ENCODE measurements at places on chromosomes 1 and 21.

GRCh38 chr1:153359241-153359640 lies 1.6 kb downstream of the S100A9 start:
- DNase-seq = no peak

DNA sequence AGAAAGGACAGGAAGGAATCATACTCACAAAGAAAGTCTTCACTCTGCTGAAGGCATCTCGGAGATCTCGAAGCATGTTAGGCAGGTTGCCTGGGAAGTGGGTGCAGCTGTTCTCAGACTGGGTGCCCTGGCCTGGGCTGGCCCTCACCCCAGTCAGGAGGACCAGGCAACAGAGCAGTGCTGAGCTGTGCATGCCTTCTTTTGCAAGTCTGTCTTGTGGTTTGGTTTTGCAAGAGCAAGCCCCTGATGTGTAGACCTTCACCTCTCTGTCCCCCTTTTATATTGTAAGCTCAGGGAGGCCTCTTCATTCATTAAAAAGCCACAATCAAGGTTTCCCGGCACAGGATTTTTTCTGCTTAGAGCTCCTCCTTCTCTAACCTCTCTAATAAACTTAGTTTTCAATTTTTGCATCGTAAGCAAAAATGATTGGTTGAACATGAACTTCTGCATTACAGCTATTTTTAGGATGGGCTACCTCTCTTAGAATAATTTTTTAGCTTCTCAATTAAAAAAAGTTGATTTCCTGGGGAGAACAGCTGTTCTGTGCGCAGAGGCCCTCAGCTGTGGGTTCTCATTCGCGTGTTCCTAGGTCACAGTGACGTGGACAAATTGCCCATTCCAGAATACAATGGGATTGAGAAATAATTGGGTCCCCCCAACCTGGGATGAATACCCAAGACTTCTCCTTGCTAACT lies at the start of gene IL10:
Gene IL10 (minus strand): TSS at position 252 of the 695 bp plus-strand sequence. CDS start 59 bp downstream, at position 193.
- no peak for DNase-seq

GRCh38 chr1:73903092-73903491 lies 294.9 kb downstream of the LRRIQ3 start:
- no peak for DNase-seq

DNA sequence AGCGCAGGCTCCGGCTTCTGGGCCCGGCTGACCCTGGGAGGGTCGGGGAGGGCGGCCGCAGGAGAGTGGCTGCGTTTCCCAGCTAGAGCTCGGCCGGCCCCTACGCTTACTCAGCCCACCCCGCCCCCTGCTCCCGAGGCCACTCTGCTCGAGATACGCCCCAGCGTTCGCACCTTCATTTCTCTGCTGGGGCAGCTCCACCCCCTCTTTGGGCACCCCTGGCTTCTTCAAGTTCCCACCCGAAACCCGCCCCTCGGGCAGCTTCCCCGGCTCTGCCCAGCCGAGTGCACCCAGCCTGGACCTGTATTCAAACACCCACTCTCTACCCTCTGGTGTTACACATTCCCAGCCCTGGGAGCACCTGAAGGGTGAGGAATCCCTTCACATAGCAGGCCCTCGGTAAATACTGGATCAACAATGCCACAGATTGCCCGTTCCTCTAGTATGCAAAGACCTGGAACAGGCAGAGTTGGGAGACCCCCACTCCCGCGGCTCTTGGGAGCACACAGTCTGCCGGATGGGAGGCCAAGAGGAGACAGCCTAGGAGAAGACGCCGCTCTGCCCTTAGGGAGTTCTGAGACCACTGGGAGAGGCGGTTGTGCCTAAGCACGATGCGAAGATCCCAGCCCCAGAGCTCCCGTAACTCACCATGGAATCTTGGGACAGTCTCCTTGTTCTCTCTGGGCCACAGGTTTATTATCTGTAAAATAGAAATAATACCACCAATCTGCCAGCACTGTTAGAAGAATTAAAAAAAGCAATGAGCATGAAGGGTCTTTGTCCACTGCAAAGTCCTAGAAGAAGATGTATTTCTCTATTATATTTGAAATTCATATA lies 566 bp upstream of the PAQR7 start:
- DNase-seq = peak; percentile 61

- no peak for DNase-seq
Observed at GRCh38 chr1:208888376-208888775, 644.2 kb upstream of the PLXNA2 start.

DNA sequence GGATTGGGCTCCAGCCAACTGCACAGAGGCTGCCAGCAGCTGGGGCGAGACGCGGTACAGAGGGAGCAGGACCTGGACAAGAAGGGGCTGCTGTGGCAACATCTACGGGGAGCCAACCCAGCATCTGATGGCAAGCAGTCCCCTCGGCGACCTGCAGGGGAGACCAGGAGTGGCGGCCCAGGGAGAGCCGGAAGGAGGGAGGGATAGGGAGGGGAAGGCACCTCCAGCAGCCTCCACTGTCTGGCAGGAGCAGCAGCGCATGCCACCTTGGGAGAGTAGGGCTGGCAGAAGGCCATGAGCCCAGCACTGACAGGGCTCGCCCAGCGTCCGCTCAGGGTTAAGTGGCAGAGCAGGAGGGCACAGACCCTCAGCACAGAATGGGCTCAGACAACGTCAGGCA lies 17.3 kb downstream of the CHD5 start:
- no peak for DNase-seq

- DNase-seq = no peak
Observed at GRCh38 chr1:191714845-191715244, 443.4 kb upstream of the RGS18 start.

DNA sequence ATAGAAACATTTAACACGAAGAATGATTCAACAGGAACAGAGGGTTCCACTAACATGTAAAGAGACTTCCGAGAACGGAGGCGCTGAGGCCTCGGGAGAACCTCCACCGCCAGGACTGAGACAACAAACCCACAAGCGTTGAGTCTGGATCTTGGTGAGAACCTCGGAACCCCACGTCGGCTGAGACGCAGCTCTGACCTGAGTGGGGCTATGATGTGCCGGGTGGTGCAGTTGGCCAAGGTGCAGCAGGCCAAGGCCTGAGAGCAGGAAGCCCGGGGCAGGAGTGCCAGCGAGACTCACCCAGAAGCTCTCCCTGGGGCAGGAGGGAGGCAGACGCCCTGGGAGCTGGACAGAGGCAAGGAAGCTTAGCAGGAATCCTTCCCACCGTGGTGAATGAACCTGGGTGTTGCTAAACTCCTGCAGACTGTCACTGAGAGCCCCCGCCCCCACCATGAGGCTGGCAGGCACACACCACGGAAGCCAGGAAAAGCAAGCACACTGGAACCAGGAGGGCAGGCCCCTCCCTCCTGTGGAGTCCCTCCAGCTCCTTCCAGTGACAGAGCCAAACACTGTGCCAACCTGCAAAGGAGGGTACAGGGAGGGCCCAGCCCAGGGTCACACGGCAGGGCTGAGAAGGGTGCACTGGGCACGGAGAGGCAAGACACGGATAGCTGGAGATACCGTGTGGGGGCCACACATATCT lies 34.8 kb downstream of the WDR4 start:
- no peak for DNase-seq

DNA sequence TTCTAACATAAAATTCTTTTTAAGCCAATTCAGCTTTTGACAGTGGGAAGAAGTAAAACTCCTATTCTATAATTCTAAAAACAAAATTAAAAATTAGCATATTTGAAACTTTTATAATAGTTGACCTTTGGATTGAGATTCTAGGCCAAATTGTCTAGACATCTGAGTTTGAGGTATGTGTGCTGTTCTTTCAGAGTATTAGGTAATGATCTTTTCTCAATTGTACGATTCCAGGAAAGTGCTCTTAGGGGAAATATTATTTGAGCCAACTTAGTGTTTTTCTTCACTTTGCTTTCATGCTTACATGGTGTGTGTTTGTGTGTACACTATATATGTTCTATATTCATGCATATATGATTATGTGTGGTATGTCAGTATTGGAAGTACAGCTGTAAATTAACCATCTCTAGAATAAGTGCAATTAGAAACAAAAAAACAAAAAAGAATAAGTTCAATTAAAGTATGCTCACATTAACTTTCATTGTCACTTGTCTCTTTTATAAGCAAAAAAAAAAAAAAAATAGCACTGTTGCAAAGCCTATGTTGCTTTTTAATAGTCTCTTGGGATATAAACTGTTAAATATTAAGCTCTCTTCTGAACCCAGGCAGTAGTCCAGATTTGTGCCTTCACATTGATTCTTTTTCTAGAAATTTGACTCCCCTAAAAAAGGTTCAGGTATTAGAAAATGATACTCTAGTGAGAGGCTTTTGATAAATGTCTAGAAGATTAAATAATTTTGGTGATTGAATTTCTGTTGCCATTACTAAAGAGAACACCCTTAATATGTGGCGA lies 132.2 kb downstream of the ATP5PO start:
- DNase-seq = no peak

GRCh38 chr1:197438010-197438790 lies 170.1 kb downstream of the CRB1 start:
- no peak for DNase-seq

GRCh38 chr1:58392083-58392482 lies 154.4 kb downstream of the OMA1 start:
- no peak for DNase-seq

DNA sequence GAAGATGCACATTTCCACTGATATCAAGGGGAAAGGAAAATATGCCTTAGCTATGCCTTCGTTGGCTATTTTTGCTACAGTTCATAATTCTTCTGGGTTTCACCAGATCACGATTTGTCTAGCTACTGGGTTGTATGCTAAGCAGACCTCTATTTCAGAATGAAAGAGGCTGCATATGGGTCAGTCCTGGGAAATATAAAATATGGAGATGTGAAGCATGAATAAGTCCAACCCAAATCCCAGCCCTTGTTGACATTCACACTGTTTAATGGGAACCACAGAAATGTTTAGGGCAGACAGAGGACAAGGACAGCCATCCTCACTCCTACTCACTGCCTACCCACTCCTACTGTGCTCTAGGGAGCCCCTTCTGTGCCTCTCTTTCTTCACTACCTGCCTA lies 343.2 kb upstream of the CAMK1G start:
- no peak for DNase-seq

GRCh38 chr1:117638759-117639158 lies 32.9 kb downstream of the TENT5C start:
- DNase-seq = no peak

DNA sequence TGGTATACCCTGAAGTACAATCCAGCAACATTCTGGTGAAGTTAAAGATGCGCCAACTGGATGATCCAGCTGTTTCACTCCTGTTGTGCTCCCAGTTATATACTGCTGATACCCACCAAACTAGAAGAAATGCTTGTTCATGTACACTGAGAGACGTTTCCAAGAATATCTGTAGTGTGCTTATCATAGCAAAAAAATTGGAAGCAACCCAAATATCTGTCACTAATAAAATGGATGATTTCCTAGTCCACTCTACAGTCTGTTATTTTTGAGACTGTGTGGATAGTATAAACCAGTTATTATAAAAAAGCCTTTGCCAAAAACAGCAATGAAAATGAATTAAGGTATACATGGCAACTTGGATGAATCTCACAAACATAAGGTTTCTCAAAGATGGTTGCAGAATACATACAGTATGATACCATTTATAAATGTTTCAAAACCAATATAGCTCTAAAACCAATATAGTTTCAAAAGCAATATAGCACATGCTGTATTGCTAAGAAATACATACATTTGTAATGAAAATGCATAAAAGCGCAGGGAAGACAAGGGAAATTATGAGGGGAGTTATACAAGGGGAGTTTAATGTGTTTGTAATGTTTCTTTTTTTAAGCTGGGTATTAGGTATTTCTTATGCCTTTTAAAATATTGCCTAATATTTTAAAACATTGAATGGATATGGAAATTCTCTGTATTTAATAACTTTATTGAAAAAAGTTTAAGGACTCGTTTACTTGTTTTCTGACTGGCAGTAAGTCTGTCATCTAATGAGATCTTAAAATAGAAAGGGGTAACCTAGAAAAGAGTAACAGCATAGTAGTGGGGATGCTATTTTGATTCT lies 36.5 kb downstream of the GPSM2 start:
- DNase-seq = peak; percentile 31

DNA sequence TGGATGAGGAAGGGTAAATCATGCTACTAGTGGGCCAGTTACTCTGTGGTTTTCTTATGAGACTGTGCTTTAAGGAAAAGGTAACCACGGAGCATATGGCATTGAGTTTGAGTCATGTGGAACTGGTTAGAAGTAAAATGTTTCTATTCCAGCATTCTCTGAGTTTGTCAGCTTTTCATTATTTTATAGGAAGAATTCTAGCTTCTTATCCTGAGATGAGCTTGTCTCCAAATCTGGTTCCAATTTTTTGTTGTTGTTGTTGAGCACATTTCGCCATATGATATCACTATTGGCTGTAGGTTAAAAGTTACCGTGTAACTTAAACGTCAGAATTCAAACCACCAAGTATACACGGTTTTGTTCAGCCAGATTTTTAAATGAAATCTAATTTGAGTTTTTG lies 69.9 kb downstream of the ATF6 start:
- DNase-seq = no peak

GRCh38 chr1:18746981-18747380 lies 112.5 kb downstream of the TAS1R2 start:
- no peak for DNase-seq

GRCh38 chr21:14707511-14708020 lies 161.5 kb upstream of the SAMSN1 start:
- no peak for DNase-seq

DNA sequence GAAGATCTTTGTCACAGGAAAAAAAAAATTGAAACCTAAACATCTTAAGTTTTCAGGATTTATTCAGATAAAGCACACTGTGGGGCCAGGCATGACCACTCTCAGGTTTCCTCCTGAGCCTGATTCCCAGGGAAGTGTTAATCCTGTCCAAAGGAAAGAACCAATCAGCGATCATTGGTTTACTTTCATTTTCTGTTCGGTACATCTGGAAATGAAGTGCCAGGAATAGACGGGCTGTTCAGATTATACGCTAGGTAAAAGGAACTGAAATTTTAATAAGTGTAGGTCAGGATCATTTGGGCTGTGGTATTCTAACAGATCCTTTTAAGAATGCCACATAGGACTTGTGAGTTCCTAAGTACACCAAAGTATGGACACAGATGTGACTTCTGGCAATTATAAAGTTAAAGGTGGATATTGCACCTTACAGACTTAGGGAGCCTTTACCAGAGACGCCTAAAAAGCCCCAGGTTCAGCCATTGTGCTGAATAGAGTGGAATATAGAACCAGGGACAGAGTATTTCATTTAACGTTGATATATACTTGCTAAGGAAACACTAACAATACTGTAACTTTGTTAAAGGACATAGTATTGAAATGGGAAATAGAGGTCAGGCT lies 9.3 kb upstream of the CACYBP start:
- peak; percentile 79 for DNase-seq

DNA sequence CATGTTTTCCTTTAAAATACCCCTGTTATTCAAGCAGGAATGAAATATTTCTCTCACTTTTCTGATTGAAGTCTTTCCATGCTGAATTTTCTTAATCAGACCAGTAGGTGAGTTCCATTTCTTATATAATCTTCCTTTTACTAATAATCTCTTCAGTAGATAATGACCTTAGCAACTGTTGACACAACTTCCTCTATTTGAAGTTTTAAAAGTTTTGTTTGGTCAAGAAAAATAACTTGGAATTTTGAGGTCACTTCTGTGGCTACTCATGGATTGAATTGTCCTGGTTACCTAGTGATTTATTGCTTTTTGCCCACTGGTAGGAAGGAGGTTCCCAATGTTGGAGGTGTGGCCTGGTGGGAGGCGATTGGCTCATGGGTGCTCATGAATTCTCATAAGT lies 70.6 kb upstream of the PAXBP1 start:
- DNase-seq = no peak
